ENCODE measurements at places on chromosomes 4 and X. TPM values are rescaled to one million over a fixed set of nuclear protein-coding genes. Genes with fewer than 3 reads are reported as not detected.

DNA sequence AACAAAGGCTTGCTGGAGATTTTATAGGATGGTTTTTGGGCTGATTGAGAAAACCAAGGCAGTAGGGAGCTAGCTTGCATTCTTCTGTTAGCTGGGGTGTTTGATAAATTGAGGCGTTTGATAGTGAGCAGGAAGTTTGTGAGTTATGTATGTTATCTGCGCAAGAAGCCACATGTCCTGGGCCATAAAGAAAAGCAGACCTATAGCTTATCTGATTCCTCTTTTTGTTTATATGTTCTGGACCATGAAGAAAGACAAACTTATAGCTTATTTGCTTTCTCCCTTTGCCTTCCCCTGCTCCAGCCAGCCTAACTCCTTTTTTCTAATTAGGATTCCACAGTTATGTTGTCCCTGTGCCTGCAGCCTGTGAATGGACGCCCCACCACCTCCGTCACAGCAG, 9.2 kb downstream of the HNRNPH2 start:
- DNase-seq, result no peak

DNA sequence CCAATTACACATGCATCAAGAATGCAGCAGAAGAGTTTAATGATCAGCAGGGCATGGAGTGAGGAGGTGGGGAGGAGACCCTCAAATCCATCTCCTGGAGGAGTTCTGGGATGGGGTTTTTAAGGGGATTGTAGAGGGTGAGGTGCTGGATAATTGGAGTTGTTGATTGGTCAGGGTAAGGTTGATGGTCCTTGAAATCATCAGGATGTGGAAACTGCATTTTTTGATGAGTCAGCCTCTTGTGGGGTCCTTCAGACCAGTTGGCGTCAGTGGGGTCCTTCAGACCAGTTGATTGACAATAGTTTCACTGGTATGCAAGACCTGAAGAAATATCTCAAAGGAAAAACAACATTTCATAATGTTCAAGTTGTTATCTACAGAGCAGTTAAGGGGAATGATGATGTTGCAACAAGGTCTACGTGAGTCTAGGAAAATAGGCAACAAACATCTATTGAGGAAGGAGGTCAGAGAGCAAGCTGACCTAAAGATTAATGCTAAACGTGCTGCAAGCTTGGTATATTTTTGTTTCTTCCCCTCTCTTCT, 88.3 kb downstream of the NRK start:
- DNase-seq, result no peak

GRCh38 chr4:112026058-112026457, 119.2 kb upstream of the FAM241A start:
- DNase-seq, result no peak

DNA sequence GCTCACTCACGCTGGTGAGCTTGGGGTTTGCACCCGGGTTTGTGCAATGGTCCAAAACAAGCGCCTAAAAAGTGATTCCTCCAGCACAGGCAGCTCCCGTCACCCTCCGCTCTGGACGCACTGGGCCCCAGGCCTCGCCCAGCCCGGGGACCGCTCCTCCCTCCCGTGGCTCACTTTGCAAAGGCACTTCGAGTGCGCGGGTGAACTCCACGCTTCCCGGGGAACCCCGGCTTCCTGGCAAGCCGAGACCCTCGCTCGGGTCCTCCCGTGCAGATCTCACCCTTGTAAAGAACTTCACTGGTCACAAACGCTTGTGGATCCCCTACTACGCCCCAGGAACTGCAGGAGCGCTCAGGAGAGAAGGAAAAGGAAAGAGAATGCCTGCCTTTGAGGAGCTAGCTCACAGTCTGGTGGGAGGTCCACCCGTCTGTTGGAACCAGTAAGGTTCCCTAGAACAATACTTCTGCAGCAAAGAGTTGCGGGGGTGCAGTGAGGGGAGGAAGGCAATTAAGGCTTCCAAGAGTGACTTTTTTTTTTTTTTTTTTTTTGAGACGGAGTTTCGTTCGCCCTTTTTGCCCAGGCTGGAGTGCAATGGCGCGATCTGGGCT, at the start of gene CTPS2:
TSS of gene CTPS2 (minus strand) at position 122 of the 608 bp plus-strand sequence. CDS start 9,767 bp downstream, outside the sequence.
- peak; percentile 58 for DNase-seq

GRCh38 chr4:176927664-176928063, 134.9 kb upstream of the VEGFC start:
- no peak for DNase-seq

- DNase-seq, result peak; percentile 64
Measured at GRCh38 chr4:173091958-173092357, 76.7 kb upstream of the GALNT7 start.

The GAGE13 gene
- total RNA-seq, result not detected

The REELD1 gene
- not detected for total RNA-seq

The AMTN gene
- total RNA-seq, result not detected

The PCYT1B gene
- total RNA-seq, result 16.5 TPM

Data from GM23338 (cell line).